ENCODE measurements at places on chromosomes 3 and 15.

DNA sequence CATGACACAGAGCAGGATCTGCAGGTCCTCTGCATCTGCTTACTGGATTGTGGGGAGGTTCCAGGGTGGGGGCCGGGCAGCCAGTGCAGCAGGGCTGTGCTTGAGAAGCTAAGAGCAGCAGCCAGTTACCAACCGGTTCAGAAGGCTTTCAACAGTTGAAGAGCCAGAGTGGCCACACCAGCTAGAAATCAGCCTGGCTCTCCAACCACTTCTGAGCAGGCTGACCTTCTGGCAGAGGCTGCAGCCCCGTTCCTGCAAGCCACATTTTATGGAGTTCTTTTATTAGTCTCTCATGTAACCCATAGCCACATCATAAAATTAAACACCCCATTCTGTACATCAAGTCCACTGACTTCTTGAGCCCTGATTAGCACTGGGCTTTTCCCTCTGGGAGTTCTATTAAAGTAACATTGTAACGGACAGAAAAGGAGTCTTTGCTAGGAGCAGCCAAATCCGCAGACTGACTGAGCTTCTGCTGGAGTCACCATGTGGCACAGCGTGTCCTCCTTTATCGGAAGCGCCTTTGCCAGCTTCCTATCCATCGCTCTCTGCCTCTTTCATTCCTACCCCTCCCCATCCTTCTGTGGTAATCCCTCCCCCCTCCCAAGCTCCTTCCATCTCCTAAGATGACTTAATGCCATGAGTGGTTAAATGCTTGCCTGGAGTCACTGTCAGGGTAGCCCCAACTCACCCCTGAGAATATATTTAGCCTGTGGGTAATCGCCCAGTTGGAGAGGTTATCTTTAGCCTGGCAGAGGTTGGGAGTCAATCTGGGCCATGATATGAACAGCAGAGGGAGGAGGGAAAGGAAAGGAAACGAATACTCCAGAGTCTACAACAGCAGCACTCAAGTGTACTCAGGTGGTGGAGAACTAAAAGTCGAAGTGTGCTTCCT, 138.5 kb upstream of the HES1 start:
- no peak for DNase-seq

GRCh38 chr3:140449413-140450256, 228.2 kb upstream of the TRIM42 start:
- no peak for DNase-seq

DNA sequence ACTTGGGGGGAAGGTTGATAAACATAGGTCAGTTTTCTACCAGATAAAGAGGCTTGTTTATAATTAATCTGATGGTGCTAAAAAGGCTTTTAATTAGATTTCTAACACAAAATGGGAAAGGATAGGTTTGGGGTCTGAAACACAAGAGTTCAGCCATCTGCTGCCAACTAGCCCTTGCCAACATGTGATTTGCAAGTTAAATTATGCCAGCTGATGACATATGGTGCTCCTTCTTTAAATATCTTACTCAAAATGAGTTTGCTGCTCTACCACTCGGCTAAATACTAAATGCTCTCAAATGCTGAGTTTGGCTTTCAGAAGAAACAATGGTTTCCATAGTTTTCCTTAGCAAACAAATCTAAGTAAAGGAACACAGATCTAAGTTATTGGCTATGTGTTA, 557.8 kb upstream of the CCDC54 start:
- DNase-seq = no peak

DNA sequence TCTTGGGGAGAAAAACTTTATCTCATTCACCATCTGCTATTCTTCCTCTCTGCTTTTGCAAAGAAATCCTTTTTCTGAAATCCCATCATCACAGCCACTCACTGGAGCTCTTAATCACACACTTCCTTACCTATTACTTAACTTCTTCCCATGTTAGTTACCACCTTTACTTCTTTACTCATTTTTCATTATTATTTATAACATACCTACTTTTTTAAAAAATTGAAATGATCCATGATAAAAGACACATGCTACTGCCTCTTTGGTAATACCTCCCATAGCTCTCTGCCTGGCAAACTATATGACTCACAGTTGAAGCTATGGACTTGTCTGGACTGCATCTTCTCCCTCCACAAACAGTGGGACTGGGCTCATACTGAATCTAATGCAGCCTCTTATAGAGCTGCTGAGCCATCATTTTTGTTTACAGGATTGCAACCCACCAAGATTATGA, 150.3 kb downstream of the TNIK start:
- DNase-seq = no peak

- DNase-seq = no peak
These were observed 38.0 kb downstream of the TMEM41A start for GRCh38 chr3:185460719-185461350.

- DNase-seq = no peak
These were observed 14.1 kb downstream of the ACKR2 start for GRCh38 chr3:42823351-42823750.

GRCh38 chr3:60431599-60431958, 819.7 kb downstream of the FHIT start:
- DNase-seq = no peak

DNA sequence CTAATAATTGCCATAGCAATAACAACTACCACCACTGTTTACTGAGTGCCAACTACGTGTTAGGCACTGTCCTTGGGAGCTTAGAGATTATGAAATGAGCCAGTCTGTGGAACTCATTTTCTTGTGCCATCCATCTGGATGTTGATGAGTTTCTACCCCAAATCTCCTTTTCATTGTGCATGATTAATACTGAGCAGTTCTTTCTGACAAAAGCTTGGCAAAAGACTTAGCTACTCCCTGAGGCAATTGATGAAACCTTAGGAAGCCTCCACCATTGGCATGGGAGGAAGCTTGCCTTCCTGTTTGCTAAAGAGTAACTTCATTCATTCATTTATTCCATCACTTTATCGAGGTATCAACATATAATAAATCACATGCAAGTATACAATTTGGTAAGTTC, 39.8 kb downstream of the PRICKLE2 start:
- DNase-seq = no peak

- peak; percentile 45 for DNase-seq
These were observed 3.0 kb upstream of the SHC4 start for GRCh38 chr15:48966595-48967301.

DNA sequence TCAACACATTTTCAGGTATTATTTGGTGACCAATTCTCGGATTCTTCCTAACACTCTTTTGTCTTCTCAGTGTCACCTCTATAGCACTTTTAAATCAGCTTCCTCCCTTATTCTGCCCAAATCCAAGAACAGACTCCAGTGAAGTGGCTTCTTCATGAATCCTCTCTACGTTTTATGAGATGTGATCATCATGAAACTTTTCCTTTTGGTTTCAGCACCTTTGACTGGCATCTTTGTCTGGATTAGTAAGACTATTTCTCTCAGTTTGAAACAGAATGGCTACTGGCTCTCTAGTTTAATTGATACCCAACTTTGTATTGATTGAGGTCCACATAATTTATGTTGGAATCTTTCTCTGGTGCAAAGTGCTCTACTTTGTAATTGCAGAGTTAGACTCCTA, 45.6 kb downstream of the CMC1 start:
- no peak for DNase-seq

- DNase-seq = no peak
These were observed 8.6 kb upstream of the TP63 start for GRCh38 chr3:189622629-189623028.

GRCh38 chr3:157109267-157110141, 50.4 kb downstream of the CCNL1 start:
- DNase-seq = no peak

- DNase-seq = no peak
These were observed 48.9 kb downstream of the ABCC5 start for GRCh38 chr3:183968666-183969245.

- no peak for DNase-seq
These were observed 143.7 kb downstream of the NR1D2 start for GRCh38 chr3:24088782-24089181.

DNA sequence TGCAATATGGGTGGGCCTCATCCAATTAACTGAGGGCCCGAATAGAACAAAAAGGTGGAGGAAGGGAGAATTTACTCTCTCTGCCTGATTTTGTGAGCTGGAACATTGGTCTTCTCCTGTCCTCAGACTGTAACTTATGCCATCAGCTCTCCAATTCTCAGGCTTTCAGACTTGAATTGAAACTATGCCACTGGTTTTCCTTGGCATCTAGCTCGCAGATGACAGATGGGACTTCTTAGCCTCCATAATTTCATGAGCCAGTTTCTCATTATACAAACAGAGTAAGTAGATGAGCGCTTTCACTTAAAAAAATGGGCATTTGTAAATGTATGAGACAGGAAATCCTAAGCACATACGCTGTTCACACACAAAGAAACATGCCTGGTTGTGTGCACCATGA, 8.7 kb upstream of the PTX3 start:
- no peak for DNase-seq

DNA sequence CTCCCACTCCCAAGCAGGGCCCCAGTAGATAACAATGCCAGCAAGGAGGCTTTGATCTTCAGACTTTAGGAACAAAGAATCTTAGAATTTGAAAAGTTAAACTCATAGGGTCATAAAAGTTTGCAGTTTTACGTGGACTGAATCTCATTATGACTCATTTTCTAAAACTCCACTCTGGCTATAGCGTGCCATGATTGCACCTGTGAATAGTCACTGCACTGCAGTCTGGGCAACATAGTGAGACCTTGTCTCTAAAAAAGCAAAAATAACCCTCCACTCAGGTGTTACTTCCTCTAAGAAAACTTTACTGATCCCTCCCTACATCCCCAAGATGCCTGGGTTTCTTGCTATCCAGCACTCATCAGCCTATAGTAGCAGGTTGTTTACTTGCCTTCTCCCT, 104.5 kb downstream of the IL20RB start:
- DNase-seq = no peak

DNA sequence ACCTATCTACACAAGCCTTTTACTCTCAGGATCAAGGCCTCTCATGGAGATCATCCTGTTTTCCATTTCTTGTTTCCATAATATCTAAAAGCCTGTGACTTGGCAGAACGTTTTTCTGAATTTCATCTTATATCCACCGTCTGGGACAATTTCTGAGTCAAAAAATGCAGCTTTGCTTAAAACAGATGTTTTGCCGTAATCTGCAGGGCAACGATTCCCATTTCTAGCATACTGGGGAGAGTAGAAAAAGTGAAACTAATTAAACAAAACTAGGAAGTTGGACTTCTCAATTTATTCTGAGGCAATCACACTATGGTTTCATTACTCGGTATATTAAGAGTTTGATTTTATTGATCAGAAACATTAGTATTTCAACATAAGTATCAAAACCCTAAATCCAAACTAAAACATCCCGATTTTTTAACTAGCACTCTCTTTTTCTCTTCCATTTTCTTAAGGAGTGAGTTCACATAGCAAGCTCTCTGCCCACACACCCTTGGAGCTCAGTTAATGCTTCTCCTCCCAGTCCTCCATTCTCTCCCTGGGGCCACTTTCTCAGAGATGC, 33.6 kb downstream of the SPATA12 start:
- no peak for DNase-seq

DNA sequence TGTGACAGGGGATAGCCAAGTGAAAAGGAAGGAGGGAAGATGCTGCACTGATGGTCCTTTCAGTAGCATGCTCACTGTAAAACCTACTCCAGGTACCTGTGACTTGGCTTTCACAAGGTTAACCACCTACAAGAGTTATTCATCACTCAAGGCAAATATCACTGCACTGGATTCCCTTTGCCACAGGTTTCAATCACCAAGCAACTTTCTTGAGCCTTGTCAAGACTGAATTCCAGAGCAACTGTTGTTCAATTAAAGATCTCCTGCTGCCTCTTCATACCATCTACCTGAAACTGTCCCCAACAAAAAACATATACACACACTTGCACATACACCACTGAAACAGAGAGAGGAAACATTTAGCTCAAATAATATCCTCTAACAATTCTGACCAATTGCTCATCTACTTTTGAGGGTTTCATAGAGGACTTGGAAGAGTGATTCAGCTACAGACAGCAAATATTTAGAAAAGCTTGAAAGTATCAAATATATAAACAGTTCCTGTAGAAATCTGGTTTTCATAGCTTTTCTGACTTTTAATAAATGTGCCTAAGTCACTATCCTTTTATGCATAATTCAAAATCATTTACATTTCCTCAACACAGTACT, 6.5 kb downstream of the IGF2BP2 start:
- DNase-seq = no peak

DNA sequence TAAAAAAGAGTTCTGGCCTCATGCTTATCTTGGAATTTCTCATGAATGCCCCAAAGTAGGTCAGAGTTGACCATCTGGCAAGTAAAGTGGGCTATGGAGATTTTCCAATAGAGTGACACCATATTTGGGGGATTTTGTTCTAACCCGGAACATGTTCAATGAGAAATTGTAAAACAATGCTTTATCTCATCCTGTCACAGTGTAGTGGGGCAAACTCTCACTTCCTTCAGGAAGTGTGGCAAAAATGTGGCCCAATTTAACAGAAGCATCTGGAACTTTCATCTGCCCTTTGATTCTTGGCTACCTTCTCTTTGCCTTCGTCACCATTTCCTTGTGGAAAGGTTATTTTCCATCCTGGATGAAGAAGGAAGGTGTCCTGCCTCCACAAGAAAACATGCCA, 70.8 kb downstream of the ADAMTS9 start:
- DNase-seq = no peak

DNA sequence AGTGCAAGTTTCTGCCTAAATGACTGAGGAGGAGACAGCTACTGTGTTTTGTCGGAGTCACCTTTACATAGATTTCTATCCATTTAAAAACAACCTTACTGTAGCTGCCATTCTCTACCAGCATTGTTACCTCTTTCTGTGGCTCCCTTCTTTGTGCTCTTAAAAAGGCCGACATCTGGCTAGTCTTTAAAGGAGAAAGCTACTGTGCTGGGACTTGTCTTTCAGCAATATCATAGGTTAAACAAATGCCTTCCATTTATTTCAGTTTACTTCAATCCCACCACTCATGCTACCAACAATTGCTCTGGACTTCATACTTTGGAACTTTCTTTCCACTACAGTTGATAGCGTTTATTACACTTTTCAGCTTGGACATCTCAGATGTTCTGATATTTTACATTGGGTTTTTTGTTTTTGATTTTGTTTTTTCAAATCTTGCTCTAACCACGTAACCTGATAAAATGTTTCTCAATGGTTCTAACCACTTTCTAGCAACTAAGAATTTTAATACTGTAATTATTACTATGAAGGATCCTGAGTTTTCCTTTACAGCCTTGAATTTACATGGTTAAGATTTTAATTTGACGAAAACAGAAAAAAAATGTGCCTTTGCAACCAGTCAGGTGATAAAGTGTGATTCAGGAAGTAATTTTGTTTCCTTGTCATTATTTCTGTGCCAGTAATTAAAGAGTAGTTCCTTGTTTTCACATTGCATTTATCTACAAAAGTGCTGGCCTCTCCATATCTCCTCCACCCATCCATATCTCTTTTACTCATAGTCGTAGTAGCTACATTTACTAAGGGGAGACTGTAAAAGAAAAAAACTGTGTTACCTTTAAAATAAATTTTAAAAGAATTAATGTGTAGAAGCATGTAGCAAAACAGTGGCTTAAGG, 1.3 kb upstream of the CBLB start:
- DNase-seq = no peak

- no peak for DNase-seq
These were observed 89.0 kb upstream of the TPM1 start for GRCh38 chr15:62953496-62954045.

- no peak for DNase-seq
These were observed 35.2 kb upstream of the CTDSPL start for GRCh38 chr3:37826502-37826901.

- no peak for DNase-seq
These were observed 921.0 kb upstream of the ROBO1 start for GRCh38 chr3:80688814-80689213.

Data from stimulated activated CD4-positive, alpha-beta T cell treated with anti-CD3 and anti-CD28 coated beads, Interleukin-15, amount 100 ng/mL, for 24 hours (primary cell).